ENCODE measurements at places on chromosomes 2 and 18.

- no peak for DNase-seq
Observed at GRCh38 chr2:208722731-208723130, 316.1 kb downstream of the PTH2R start.

DNA sequence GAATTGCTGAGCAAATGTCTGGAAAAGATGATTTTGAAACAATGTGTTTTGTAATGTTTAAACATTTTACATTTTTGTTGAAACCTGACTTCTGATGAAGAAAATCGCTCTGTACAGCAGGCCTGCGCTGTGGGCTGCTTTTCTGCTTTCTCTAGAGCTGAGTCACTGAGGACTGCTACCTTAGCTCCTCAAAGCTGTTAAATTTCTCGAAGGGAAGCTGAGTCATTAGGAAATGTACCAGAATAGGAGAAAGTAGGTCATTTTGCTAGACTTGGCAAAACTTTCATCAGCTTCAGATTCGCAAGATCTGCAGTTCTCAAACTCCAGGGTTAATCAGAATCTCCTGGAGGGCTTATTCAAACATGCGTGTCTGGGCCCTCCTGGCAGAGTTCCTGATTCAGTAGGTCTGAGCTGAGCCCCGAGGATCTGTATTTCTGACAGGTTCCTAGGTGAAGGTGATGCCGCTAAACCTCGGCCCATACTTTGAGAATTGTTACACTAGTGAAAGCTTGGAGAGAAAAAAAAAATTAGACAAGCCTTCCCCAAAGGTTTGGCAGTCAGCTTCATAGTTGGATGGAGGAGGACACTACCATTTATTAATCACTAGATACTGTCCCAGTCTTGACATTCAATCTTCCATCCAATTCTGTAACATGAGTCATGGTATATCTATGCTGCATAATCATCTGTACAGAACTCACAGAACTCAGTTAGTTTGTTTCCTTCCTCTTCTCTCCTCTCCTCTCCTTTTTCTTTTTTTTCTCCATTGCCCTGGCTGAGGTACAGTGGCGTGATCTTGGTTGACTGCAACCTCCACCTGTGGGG, 297.6 kb downstream of the PARD3B start:
- peak; percentile 75 for DNase-seq

GRCh38 chr18:65017372-65017760, 733.4 kb upstream of the CDH7 start:
- no peak for DNase-seq

GRCh38 chr18:10950876-10951630, 198.3 kb downstream of the PIEZO2 start:
- no peak for DNase-seq

GRCh38 chr2:208529796-208530195, 123.2 kb downstream of the PTH2R start:
- no peak for DNase-seq

DNA sequence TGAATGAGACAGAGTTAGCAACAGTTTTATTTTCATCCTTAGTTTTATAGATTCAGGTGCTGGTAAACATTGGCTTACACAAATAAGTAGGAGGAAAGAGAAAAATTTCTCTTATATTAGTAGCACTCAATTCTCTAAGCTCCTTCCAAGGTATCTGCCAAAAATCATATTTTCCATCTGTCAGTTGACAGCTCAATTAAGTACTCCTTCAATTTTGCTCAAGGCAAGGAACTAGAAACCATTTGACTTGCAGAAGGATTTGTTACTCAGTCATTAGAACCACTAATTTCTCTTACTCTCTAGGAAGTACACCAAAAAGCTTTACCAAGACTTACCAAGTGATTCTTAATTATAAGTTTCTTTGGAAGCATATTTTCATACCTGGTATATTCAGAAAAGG, 101.4 kb upstream of the ATP8B1 start:
- no peak for DNase-seq

- no peak for DNase-seq
Observed at GRCh38 chr2:33645861-33646260, 46.8 kb upstream of the FAM98A start.

- DNase-seq: peak; percentile 89
Observed at GRCh38 chr2:152506843-152507242, 171.9 kb downstream of the FMNL2 start.

GRCh38 chr18:78073275-78073674, 823.6 kb downstream of the GALR1 start:
- no peak for DNase-seq

DNA sequence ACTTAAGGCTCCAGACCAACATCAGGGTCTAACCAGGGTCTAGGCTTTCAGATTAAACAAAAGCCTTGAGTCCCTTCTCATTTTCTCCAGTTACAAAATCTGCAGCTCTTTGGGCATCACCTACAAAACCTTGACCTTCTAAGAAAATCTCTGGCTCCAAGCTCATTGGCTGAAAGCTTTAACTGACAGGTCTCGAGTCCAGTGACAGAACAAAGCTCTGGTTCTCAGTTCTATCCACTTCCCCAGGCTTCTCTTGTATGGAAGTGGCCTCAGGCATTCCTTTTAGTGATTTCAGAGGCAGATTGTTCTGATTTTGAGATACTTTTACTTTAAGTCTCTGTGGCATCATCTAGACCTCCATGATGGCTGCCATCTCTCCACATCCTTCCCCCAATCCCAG, 11.3 kb downstream of the SIX2 start:
- DNase-seq: no peak

DNA sequence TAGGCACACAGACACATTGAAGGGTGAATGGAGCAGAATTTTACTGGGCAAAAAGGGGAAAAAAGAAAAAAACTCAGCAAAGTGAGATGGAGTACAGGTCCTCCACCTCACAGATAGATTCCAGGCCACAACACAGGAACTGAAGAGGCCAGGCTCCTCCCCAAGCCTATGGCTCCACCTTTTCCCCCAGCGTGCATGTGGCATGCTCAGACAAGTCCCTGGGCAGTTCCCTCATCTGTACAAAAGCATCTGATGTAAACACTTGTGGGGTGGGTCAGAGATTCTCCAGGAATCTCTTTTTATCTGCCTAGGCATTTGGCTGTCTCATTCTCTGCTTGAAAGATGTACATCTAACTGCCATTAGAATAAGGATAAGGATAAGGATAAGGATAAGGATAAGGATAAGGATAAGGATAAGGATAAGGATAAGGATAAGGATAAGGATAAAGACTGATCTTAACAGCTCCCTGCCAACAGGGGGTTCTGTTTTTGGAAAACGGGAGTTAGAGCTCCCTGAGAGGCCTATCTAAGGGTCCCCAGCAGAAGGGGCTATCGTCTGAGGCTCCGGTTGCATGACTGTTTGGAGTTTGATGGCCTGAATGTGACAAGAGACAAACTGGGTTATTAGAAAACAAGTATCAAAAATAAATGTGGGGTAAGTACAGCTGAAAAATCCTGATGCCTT, 17.2 kb upstream of the ASXL3 start:
- no peak for DNase-seq

DNA sequence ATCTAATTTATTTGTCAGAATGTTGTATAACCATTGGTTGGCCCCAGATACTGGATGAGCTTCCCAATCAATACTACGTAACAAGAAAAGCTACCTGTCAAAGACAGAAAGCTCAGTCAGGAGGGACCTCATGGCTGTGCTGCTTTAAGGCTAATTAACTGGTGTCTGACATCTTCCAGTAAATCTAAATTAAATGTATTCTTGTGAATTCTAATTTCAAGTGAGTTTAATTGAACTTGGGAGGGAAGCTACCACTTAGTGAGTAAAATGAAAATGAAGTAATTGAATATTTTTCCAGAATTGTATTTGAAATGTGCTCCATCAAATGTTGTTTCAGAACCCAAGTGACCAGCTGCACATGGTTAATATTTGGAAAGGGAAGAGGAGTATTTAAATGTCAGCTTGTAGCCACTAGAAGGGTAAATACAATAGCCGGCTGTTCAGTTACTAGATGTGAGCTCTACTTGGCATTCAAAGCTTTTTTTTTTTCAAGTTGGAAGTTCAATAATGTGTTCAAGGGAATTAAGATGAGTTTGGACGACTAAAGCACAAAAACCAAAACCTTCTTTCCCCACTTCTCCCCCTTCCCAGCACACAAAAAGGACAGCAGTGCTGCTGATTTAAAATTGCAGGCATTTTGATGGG, 62.0 kb downstream of the GPR39 start:
- no peak for DNase-seq

- no peak for DNase-seq
Observed at GRCh38 chr2:234373481-234374149, 123.3 kb downstream of the ARL4C start.

DNA sequence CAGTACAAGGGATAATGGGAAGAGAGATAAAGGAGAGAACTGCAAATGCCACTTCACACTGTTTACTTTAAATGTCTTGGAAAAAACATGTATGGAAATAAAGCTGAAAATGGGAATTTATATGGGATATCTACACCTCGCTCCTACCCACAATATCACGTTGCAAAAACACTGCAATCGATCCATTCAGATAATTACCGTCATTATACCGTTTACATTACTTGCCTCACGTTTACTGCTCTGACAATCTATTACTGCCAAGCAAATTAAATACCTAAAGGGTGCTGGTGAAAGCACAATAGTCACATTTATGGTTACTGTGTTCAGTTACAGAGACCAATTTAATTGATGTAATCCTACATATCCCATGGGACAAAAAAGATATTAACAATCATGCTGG, 214.7 kb upstream of the LYPD1 start:
- DNase-seq: no peak

GRCh38 chr2:33673937-33674336, 74.8 kb upstream of the FAM98A start:
- DNase-seq: no peak

- DNase-seq: no peak
Observed at GRCh38 chr18:8627540-8627939, 18.3 kb downstream of the RAB12 start.

DNA sequence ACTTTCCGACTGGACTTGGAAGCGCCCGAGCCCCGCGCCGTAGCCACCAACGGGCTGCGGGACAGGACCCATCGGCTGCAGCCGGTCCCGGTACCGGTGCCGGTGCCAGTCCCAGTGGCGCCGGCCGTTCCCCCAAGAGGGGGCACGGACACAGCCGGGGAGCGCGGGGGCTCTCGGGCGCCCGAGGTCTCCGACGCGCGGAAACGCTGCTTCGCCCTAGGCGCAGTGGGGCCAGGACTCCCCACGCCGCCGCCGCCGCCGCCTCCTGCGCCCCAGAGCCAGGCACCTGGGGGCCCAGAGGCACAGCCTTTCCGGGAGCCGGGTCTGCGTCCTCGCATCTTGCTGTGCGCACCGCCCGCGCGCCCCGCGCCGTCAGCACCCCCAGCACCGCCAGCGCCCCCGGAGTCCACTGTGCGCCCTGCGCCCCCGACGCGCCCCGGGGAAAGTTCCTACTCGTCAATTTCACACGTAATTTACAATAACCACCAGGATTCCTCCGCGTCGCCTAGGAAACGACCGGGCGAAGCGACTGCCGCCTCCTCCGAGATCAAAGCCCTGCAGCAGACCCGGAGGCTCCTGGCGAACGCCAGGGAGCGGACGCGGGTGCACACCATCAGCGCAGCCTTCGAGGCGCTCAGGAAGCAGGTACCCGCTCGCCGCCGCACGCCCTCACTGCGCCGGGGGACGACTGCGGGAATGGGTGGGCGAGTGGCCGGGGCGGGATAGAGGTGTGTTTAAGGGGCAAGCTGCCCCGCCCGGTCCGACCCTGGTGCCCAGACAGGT, 713 bp downstream of the ATOH8 start:
- DNase-seq: peak; percentile 11

DNA sequence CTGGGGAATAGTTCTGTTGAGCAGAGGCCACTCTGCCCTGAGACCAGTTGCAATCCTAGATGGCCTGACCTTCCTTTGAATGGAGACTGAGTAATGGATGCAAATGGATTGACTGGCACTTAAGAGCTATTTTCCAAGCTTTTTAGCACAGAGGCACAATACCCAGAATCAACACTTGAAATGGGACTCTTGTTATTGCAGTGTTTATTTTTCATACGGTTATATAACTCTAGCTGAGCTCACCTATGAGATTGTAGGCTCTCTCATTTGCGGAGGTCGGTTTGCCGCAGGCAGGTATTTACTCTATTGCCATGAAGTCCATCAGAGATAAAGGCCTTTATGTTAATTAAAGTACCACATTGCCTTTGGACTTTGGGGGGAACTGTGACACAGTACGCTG, 422.3 kb upstream of the CELF4 start:
- no peak for DNase-seq

DNA sequence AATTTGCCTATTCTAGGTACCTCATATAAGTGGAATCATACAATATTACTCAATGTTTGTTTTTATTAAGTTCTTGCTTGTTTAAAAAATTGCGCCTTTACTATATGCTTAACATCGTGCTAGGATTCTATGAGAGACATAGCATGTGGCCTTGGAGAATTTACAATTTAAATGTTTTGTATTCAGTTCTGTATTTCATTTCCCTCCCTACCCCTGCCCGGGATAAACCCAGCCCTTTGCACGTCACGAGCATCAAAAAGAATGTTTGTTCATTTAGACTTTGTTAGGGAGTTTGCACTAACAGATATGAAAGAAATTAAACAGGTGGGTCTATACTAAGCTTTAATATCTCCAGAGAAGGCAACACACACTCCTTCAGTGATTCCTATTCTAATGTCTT, 75.7 kb downstream of the C18orf54 start:
- DNase-seq: no peak

- DNase-seq: no peak
Observed at GRCh38 chr18:68564961-68565360, 149.9 kb downstream of the TMX3 start.

DNA sequence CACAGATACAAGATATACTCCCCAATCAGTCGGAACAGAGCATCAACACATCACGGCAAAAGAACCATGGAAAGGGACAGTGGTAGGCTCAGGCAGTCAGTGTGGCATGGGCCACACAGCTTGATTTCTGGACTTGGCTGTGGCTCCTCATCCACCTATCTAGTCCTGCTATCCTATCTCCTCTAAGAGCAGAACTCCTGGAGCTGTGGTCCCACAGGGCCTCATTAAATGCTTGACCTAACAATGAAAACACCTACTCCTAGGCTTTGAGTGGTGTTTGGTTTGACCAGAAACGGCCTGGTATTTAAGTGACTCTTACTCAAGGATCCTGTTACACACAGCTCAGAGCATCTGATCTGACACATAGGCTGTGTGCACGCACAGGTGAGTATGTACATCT, 33.6 kb upstream of the SMAD2 start:
- DNase-seq: no peak

DNA sequence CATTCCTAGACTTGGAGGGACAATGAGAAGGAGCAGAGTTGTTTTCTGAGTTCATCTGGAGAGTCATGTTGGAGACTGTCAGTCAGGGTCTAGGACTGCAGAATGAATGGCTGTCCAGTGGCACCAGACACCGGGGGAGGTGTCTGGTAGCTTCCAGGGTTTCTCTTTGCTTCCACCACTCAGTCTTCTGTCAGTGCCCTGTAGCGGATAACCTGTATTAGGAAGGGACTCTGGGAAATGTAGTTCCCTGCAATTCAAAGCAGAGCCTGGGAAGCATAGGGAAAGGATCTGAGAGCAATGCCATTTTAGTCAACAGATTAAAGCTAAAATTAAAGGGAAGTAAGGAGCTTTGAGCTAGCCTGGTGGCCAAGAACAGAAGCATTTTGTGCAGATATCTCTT, 257.9 kb downstream of the THSD7B start:
- DNase-seq: no peak

GRCh38 chr2:227376656-227377396, 2.3 kb downstream of the TM4SF20 start:
- DNase-seq: no peak

Data from RCC 7860 (cell line).